ACHN (cell line): ENCODE measurements at places on chromosomes 5 and 9.

- peak; percentile 38 for DNase-seq
Observed at GRCh38 chr5:163585206-163585605, 79.8 kb downstream of the MAT2B start.

- no peak for DNase-seq
Observed at GRCh38 chr9:23229890-23230317, 596.1 kb downstream of the ELAVL2 start.

GRCh38 chr9:1658661-1659362 is 356.3 kb upstream of the SMARCA2 start:
- DNase-seq, result no peak

DNA sequence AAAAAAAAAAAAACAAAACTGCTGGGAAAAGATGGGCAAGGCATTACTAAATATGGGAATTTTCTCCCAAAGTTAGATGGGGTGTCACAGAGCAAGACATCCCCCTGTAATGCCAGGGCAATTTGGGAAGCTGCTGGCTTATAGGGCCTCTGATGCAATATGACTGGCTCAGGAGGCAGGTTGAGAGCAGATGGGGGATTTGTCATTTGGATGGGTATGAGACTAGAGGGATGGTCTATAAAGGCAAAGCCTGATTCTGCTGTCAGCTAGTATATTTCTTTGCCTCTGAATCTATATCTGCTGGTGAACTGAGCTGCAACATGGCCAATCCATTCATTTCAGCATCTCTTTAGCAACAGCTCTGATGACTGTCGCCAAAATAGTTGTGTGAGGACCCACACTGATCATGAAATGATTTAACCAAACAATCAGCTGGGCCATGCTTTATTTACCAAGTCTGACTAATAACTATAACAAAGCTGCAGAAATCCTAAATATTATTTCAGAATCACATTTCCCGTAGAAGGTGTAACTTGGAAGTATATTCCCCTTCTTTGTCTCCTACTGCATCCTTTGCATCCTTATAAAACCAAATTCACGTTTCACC is 455.1 kb upstream of the ZNF608 start:
- DNase-seq, result no peak

GRCh38 chr5:174571662-174572397 is 152.6 kb upstream of the MSX2 start:
- DNase-seq, result peak; percentile 85

GRCh38 chr5:109750463-109750862 is 60.7 kb downstream of the MAN2A1 start:
- DNase-seq, result no peak

GRCh38 chr5:5342784-5343183 is 79.7 kb upstream of the ICE1 start:
- DNase-seq, result no peak

DNA sequence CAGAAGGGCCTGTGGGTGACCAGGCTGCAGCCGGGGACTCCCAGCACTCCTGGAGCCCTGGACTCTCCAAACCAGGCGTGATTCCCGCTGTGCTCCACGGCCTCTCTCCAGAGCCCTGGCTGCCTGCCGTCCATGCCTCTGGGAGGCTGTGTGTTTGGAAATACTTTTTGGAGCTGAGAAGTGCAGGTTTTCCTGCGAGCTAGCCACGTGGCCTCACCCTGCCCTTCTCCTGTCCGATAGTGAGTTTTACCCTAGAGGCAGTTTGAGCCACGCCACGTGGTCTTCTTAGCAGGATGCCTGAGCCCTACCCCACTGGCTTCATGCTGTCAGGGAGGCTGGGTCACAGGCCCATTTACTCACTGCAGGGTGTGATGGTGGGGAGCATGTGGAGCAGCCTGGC is 71.3 kb downstream of the COL5A1 start:
- DNase-seq, result no peak

DNA sequence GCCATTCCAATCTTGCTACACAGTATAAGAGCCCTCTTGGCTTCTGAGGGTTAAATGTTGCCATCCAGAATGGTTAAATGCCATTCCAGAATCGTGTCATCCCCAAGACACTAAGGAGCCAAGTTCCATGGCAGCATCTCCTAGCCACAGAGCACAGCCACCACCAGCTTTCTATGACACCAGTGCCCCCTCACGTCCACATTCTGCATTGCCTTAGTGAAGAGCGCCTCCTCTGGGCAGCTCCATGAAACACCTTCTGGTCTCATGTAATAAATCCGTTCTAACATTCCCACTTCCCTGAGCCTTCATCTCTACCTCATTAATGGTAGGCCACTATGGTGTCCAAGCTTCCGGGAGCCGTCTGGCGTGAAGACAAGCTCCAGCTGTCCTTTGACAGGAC is 12.4 kb downstream of the CBY3 start:
- DNase-seq, result no peak

DNA sequence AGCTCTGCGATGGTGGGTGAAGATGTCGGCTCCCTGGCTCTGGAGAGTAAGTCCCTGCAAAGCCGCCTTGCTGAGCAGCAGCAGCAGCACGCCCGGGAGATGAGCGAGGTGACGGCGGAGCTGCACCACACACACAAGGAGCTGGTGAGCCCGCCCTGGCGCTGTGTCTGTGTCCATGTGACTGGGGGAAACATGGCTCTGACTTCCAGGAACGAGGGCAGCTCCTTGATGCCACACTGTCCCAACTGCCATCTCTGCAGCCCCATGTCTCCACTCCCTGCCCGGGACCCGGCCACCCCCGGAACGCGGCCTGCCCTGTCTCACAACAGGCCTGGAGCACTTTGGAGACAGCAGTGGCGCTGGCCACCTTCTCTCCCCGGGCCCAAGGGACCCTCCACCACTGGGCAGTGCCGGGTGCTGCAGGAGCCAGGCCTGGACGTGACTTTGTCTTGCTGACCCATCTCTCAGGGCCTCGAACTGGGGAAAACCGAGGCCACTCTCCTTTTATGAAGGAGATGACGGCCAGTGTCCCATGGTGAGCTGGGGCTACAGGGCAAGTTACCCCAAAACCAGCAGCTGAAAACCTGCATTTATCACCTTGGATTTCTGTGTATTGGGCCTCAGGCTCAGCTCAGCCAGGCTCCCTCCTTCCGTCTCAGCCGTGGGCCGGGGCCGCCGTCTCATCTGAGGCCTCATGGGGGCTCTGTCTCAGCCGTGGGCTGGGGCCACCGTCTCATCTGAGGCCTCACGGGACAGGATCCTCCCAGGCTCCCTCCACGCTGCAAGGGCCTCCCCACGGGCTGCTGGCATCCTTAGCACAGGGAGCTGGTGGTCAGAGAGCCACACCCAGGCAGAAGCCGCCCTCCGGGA is 28.6 kb downstream of the CEP72 start:
- no peak for DNase-seq

- DNase-seq, result no peak
Observed at GRCh38 chr9:134611046-134611445, 30.6 kb upstream of the COL5A1 start.

GRCh38 chr9:94610181-94610606 is 16.6 kb upstream of the FBP2 start:
- DNase-seq, result no peak

DNA sequence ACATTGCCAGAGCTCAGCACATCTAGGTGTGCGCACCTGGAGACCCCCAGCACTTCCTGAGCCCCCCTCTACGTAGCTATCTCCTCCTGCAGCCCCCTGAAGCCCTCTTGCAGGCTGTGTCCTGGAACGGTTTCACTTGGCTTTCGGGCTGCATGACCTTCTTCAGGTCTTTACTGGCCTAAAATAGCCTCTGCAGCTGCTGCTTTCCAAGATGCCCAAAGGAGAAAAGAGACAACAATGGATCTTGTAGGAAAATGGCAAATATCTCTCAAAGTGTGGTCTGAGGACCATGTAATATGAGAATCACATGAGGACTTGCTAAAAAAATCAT is 6.6 kb upstream of the ERMP1 start:
- DNase-seq, result no peak

DNA sequence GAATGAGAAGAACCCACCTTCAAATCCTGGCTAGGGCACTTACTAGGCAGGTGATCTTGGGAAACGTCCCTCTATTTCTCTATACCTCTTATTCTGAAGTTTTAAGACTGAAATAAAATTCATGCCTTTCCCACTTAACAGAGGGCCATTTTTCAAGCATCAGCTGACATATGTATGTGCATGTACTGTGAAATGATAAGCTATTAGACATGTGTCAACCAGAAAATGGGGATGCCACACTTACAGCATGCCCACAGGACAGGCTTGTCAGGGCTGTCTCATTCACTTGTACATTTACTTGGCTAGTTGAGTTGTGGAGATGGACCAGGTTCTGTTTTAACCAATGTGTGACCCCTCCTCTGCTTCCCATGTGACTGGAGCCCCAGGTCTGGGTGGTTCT is 78.5 kb downstream of the C9orf152 start:
- DNase-seq, result no peak

DNA sequence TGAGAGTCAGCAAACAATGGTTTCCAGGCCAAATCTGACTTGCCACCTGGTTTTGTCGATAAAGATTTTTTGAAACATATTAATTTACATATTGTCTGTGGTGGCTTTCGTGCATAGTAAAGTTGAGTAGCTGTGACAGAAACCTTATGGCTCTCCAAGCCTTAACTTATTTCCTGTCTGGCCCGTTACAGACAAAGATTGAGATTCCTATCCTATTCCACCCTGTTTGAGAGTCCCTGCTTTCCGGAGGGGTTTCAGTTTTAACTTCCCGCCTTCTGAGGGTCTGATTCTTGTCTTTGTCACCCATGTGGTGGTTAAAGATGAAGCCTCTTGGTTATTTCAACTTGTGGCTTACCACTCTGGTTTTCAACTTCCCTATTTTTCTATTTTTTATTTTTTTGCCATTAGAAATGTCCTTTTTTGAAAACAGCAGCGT is 11.4 kb downstream of the OTULIN start:
- DNase-seq, result no peak

DNA sequence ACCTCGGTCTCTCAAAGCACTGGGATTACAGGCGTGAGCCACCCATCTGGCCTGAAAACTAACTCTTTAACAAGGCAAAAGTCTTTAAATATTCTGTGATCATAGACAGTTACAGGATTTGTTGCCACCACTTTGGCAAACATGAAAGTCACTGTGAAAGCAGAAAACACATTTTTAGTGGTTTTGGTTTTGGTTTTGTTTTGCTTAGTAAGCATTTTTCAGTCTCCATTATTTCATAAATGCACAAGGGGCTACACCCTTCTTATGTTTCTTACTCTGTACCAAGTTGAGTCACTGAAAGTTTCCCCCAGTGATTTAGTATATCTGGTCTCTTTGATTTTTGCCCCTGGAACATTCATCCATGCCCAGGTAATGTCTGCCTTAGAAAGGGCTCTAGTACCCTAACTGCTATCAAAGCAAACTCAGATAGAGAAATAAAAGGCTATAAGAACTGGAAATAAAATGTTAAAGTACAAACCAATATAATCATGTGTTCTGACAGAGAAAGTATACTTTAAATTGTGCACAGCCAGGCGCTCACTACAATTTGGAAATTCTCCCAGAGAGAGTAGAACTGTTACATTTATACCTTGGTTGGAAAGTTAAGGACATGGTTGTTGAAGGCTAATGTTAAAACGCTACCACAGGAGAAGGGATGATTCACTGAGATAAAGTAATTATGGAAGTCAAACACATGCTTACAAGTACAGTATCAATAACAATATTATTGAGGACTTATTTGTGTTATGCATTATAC is 1022.5 kb upstream of the DMAC1 start:
- peak; percentile 58 for DNase-seq

DNA sequence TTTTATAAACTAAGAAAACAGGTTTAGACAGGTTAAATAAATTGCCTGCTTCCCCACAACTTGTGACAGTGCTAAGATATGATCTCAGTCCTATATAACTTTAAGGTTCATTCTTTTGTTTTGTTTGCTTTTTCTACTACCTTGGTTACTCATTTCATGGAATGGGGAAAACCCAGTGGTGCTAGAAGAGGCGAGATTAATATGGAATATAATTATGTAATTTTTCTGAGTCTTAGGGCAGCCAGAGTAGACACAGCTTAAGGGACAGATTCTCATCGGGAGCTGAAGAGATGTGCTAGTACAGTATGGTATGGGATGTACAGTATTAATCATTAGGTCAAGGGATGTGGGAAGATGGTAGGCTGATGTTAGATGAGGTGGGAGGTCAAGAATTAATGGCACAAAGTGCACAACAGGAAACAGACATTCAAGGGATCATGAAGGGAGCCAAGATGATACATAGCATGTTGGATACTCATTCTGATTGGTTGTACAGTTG is 6.2 kb downstream of the TRIM32 start:
- DNase-seq, result no peak

GRCh38 chr9:21746550-21746949 is 55.9 kb upstream of the MTAP start:
- DNase-seq, result no peak

DNA sequence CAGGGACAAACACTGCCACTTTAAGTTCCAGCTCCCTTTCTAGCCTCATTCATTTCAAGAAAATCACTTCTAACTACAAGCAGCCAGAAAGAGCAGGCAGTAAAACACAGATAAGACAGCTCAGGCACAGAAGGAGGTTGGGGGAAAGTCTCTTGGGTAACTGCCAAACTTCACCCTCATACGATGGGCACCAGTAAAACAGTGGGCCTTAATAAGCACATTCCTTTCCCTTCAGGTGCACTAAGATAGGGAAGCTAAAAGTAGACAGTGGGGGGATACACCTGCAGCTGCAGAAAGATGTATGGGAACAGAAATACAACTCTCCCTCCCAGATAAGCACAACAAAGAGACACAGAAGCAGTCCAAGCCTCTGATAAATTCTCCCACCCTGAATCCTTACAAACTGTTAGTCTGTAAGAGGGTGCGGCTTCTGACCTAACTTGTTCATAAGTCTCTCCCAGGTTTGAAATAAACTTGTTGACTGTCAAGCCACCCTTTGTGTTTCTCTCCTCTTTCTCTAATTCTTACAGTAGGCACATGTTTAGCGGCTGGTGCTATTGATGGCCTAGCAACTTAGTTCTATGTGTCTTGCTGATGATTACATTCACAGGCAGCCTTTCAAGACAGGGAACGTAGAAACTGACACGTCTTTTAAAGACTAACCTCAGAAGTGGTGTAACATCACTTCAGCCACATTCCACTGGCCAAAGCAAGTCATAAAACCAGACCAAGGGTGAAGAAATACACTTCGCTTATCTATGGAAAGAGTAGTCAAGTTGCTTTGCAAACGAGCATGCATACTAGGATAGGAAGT is 6.8 kb upstream of the CKS2 start:
- DNase-seq, result no peak

- no peak for DNase-seq
Observed at GRCh38 chr9:122193651-122194050, 33.9 kb downstream of the MORN5 start.

DNA sequence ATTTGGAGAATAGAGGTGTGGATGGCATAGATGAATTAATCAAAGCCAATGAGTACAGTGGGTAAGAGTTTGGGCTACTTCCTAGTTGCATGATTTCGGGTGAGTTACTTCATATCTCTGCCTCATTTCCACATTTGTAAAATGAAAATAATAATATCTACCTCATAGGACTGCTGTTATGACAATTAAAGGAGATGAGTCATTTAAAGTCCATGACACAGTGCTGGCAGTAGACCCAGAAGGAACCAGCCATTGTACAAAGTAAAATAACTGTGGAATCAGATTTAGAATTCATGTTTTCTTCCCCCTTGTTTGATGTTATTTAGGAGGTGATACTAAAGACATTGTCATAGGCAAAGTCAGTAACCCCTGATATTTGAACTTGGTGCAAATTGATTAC is 139.5 kb upstream of the SLC27A6 start:
- DNase-seq, result no peak

- DNase-seq, result peak; percentile 22
Observed at GRCh38 chr5:56481428-56482357, 248.6 kb upstream of the ANKRD55 start.

- no peak for DNase-seq
Observed at GRCh38 chr9:101527066-101527465, 6.6 kb upstream of the RNF20 start.
